SK-MEL-5 (cell line): ENCODE measurements at places on chromosomes 16 and 17. TPM values are rescaled to one million over a fixed set of nuclear protein-coding genes. Genes with fewer than 3 reads are reported as not detected.
A peak's percentile ranks its signal among the peaks of the same experiment; 100 is the strongest.

MT1M gene
- not detected in 2 replicates for total RNA-seq

CFAP20 gene
- total RNA-seq: 48.8 and 49.0 TPM in 2 replicates

ENPP7 gene
- total RNA-seq: not detected in 2 replicates

KRT40 gene
- total RNA-seq: not detected in 2 replicates

GRB2 gene
- total RNA-seq: 146 and 154 TPM in 2 replicates

SLC16A5 gene
- total RNA-seq: 0.19 TPM in 1 of 2 replicates, not detected in the other

TRPV3 gene
- 0.53 TPM in 1 of 2 replicates, not detected in the other for total RNA-seq

CENPV gene
- total RNA-seq: 3.5 and 7.2 TPM in 2 replicates

KIF2B gene
- not detected in 2 replicates for total RNA-seq

FKBP10 gene
- total RNA-seq: 236 and 244 TPM in 2 replicates

HBA2 gene
- total RNA-seq: not detected in 2 replicates

DNA sequence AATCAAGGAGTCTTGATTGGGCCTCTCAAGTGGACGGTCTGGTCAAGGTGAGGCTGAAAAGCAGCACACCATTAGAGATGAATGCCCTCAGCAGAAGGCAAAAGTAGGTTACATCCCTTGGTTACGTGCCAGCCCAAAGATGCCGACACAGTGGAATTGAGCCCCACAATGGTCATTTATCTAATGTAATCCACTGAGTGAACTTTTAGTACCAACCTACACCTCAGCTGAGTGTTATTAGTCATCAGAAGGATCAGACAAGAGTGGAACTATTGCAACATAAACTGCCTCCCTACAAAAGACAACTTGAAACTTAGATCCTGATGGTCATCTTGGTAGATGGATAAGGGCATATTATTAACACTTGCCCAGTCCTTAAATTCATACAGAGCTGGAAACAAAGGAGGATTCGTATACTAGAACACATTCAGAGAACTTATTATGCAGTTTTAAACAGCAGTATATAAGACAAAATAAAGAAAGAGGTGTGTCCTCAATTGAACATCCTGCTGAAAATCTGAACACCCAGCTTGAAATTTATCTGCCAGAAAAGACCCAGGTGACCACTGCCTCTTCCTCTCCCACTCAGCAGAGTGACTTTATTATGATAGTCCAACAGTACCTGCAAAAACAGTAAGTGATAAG is 2.8 kb downstream of the DCUN1D3 start:
- peak; percentile 42 for DNase-seq

GRCh38 chr17:37182786-37183465 is 192.9 kb upstream of the C17orf78 start:
- DNase-seq: no peak

GRCh38 chr17:63078707-63079106 is 112.7 kb downstream of the TANC2 start:
- no peak for DNase-seq

GRCh38 chr16:54936979-54937670 is 6.5 kb downstream of the IRX5 start:
- DNase-seq: no peak

- DNase-seq: peak; percentile 67
Measured at GRCh38 chr16:5056352-5056751, 9.4 kb downstream of the C16orf89 start.

DNA sequence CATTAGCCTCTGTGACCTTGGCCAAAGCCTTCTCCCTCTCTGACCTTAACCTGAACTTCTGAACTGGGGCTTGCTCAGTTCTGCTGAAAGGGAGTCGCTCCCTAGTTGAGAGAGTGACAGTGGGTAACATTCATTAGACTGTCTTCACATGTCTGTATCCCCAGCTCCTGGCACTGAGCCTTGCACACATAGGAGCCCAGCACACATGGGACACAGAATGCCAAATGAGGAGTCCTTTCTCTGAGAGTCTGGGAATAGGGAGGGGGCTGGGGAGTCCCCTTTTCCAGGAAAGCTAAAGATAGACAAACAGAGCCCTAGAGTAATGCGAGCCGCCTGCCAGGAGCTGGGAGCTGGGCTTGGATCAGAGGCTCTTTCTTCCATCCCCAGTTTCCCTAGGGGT is 2.5 kb downstream of the TAC4 start:
- no peak for DNase-seq

- no peak for DNase-seq
Measured at GRCh38 chr17:50145532-50146229, 4.8 kb downstream of the PPP1R9B start.

GRCh38 chr17:76989519-76989918 is 121.3 kb downstream of the MGAT5B start:
- DNase-seq: no peak

DNA sequence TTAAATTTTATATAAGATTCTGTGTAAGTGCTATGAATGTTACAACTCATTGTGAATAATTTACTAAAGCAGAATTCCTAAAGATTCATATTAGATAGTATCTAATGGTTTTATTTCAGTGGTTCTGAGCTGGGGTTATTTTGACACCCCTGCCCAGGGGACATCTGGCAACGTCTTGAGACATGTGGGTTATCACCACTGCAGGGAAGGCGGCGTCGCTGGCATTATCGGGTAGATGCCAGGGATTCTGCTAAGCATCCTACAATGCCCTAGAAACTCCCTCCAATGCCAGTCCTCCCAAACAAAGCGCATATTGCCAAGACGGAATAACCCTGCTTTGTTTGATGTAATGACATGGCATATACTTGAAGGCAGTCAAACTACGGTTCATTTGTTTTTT is 372.3 kb upstream of the ZFHX3 start:
- DNase-seq: no peak

DNA sequence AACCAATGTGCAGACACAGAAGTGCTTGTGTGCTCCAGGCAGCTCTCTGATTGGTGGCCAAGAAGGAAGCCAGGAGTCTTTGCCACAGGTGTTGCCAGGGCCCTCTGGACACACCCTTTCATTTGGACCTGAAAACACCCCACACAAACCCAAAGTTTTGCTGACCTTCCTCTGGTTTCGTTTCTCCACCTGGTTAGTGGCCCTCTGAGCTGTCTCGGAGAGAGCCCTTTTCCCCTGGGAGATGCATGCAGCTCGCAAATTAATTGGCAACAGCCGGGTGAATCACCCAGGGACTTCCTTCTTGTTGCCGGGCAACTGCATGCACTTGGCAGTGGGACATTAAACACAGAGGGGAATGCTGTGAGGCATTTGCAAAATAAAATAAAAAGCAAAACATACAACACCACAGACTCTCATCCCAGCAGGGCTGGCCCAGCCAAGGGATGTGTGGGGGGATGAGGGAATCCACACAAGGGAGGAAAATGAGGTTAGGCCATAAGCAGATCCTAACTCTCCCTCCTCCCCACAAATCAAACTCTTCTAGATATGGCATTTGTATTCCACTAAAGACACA is 286.6 kb downstream of the SOX9 start:
- DNase-seq: peak; percentile 42

DNA sequence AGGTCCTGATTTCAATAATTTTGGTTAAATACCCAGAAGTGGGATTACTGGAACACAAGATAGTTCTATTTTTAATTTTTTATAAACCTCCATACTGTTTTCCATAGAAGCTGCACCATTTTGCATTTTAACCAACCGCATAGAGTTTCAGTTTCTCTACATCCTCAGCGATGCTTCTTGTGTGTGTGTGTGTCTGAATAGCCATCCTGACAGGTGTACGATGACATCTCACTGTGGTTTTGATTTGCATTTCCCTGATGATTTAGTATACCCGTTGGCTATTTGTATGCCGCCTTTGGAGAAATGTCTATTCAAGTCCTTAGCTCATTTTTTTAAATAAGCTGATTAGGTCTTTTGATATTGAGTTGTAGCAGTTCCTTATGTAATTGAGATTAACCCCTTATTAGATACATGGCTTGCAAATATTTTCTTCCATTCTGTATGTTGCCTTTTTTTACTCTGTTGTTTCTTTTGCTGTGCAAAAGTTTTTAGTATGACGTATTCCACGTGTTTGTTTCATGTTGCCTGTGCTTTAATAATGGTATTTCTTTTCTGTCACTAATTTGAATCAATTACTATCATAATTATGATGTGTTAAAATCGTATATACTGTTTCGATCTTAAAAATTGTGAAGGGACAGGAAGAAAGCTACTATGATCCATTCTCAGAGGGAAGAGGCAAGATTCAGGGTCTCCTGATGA is 227.2 kb upstream of the MON1B start:
- DNase-seq: no peak

DNA sequence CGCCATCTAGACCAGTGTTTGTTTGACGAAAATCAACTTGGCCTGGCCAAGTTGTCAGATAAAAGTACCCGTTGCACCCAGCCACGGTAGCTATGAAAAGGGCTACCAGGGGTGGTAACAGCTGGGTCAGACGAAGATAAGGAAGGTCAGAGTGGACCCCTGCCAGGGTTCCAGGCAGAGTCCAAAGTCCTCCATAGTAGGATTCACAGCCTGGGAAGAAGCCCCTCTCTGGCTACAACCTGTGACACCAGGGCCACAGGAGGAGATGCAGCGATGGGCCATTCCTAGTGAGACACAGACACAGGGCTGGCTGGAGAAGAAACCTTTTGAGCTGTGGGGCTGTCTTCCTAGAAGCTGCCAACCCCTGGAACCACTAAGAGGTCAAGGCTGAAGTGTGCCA is 39.3 kb downstream of the MEAK7 start:
- peak; percentile 7 for DNase-seq

GRCh38 chr17:77186141-77186604 is 45.4 kb downstream of the SEC14L1 start:
- no peak for DNase-seq

DNA sequence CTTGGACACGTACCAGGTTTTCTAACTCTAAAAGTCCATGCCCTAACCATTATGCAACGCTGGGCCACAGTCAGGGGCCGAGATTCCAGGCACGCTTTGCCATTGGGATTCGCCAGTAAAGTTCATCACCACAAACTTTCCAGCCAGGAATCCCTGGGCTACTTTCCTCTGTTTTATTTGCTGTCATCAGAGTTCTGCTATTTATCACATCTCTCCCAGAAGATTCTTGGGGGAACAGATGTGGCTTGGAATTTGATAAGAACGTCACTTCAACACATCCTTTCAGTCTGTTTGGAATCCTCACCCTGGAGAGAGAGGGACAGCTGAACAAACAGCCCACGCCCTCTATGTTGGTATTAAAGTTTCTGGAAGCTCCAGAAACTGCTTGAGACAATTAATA is 109.6 kb upstream of the CACNG3 start:
- no peak for DNase-seq

DNA sequence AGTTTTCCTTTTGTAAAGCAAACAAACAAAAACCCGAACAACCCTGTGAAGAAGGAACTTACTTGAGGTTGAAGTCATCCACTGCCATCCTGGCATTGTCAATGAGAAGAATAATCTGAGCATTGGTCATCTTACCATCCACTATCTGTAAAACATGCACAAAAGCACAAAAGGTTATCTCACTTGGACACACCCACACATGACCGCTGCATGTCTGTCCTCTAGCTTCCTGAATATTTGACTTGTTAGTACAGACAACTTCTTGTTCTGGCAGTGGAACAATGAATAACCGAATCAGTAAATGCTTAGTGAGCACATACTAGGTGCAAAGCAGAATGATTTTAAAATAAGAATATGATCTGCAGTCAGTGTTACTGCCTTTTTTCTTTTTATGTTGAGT is 6.1 kb downstream of the KRT23 start:
- DNase-seq: peak; percentile 30

DNA sequence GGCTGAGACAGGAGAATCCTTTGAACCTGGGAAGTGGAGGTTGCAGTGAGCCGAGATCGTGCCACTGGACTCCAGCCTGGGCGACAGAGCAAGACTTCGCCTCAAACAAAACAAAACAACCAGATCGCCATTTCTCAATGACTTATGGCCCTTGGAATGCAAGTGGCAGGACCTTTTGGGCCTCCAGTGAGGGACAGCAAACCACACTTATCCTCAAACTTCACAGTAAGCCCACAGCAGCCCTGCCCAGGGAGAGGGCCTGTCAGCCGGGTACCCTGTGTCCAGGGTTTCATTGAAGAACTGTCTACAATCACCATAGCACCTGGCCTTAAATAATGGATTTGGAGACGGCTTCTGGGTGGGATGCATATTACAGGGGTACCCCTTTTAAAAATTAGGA is 11.7 kb downstream of the TRAF4 start:
- no peak for DNase-seq

- no peak for DNase-seq
Measured at GRCh38 chr16:51436742-51437141, 285.7 kb upstream of the SALL1 start.

DNA sequence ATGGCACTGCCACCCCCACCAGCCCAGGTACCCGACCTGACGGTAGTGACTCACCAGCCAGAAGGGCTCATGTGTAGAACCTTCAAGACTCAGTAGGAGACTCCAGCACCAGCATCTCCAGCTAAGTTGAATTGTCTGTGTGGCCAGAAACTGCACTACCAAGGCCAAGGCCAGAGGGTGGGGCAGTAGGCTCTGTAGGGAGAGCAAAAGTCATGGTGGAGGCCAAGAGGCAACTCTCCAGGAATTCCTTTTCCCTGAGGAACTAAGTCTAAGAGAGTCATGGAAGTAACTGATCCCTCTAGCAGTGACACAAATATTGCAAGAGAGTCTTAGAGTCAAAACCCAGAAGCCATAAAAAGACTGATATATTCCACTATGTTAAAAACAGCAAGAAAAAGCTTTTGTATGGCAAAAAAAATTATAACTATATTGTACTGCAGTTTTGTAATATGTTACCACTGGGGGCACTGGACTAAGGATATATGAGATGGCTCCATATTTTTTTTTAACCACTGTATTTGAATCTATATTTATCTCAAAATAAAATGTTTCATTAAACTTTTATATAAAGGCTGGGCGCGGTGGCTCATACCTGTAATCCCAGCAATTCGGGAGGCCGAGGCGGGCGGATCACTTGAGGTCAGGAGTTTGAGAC is 30.2 kb upstream of the GUCY2D start:
- DNase-seq: peak; percentile 32

DNA sequence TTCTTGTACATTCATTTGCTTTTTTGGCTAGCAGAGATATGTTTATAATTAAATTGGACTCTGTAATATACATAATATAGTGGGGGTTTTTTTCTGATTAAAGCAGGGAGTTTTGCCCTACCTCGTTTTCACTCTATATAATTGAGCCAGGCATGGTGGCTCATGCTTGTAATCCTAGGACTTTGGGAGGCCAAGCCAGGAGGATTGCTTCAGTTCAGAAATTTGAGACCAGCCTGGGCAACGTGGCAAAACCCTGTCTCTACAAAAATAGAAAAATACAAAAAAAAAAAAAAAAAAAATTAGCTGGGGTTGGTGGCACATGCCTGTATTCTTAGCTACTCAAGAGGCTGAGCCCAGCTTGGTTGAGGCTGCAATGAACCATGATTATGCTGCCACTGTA is 42.2 kb downstream of the PAFAH1B1 start:
- DNase-seq: no peak

GRCh38 chr17:15649861-15650421 is 30.4 kb upstream of the FBXW10B start:
- DNase-seq: no peak

DNA sequence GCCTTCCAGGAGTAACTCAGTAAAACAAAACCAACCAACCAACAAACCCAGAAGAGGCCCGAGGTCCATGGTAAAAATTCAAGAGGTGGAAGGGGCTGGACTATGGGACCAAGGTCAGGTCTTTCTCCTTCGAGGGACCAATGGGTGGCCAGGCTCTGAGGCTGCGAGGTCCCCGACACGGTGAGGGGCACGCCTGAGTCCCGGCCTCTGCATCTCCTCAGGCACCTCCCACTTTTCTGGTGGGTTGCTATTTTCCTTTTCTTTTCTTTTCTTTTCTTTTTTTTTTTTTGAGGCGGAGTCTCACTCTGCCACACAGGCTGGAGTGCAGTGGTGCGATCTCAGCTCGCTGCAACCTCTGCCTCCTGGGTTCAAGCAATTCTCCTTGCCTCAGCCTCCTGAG is 18.0 kb downstream of the CD7 start:
- DNase-seq: no peak

GRCh38 chr16:88793251-88793954 is 8.4 kb upstream of the PIEZO1 start:
- no peak for DNase-seq
